Immature natural killer cell (primary cell): ENCODE measurements at places on chromosomes 3 and 15.

GRCh38 chr3:69698728-69699127, 40.5 kb upstream of the MITF start:
- DNase-seq, result no peak

GRCh38 chr15:48367483-48367882, 36.3 kb downstream of the DUT start:
- no peak for DNase-seq

- DNase-seq, result no peak
Observed at GRCh38 chr3:143155756-143156155, 36.2 kb downstream of the CHST2 start.

- DNase-seq, result no peak
Observed at GRCh38 chr15:25235391-25235790, 203.4 kb downstream of the UBE3A start.

- DNase-seq, result no peak
Observed at GRCh38 chr3:177427540-177427939, 230.3 kb upstream of the TBL1XR1 start.

DNA sequence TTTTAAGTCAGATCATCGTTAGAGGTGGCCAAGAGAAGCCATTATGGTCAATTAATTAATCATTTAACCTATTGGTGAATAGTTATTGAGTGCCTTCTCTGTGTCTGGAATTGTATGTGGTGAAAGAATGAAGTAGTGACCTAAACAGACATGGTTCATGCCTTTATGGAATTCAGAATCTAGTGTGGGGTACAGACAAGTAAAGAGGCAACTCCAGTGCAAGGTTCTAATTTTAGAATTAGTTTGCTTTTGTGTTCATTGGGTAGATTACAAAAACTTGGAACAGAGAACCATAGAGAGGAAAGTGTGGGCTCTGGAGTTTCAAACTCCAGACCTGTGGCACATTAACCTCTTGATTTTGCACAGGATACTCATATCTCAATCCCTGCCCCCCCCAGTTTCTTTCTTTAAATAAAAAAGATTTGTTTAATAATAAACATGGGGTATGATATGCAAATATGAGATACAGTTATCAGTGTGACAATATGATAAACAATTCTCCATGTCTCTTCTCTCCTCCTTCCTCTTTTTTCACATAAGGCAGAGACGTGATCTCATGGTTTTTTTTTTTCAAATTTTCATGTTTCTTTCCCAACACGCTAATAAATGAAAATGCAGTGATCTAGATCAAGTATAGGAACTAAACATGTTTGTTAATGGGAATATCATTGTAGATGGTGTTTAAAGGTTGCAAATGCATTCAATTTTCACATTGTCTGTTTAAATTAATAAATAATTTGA, 117.9 kb downstream of the MITF start:
- DNase-seq, result no peak

DNA sequence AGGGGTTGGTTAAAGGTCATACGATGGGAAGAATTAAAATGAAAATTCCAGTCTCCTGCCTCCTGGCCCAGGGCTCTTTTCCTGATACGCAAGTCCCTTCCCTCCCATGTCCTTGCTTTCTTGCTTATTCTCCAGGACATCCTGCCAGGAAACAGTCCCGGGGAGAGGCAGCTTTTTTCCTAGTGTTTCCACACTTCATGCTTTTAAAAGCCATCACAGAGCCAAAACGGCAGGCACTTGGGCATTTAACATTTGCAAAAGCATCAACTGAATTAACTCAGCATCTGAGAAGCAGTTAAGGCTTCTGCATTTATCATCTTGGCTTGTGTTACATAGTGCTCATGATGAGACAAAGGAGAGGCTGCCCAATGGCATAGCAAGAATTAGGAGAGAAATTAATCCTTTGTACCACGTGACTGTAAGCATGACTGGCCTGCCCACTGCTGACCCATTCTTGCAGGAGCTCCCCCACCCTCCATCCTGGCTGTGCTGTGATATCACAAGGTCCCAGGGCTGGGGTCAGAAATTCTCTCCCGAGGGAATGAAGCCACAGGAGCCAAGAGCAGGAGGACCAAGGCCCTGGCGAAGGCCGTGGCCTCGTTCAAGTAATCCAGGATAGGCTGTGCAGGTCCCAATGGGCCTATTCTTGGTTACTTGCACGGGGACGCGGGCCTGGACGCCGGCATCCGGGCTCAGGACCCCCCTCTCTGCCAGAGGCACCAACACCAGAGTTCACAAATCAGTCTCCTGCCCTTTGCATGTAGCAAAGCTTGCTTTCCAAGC, 21.6 kb upstream of the VILL start:
- DNase-seq, result no peak

- DNase-seq, result no peak
Observed at GRCh38 chr15:89109238-89109637, 21.0 kb downstream of the ABHD2 start.

DNA sequence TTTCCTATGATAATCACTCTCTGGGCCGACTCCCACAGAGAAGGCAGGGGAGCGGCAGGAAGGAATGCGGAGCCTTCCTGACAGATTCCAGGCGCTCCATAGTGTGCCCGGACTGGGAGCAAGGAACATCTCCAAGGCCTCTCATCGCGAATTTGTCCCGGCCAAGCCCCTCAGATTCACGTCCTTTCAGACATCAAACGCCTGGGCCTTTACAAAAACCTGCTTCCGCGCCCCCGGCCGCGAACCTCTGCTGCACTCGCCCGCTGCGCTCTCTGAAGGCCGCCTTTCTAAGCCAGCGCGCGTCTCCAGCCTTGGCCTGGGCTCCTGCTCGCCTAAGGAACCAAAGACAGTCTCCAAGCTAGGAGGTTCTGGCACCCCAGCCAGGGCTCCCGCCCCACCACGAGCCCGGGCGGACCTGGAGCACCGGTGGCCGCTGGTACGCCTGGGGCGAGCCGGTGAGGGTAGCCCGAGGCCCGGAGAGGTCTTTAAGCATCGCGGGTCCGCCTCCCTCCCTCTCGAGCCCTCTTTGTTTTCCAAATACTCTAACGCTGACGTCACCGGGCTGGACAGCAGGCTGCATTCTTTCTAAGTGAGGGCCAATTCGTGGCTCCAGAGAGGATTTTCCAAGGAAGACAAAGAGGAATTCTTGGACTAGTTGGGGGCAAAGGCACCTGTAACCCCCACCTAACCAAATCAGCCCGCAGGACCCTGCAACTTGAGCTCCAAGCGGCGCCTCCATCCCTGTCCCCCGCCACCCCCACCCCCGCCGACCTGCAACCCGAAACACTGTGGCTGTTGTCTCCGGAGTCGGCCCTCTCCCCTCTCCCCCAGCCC, 759 bp downstream of the AMOTL2 start:
- DNase-seq, result no peak

DNA sequence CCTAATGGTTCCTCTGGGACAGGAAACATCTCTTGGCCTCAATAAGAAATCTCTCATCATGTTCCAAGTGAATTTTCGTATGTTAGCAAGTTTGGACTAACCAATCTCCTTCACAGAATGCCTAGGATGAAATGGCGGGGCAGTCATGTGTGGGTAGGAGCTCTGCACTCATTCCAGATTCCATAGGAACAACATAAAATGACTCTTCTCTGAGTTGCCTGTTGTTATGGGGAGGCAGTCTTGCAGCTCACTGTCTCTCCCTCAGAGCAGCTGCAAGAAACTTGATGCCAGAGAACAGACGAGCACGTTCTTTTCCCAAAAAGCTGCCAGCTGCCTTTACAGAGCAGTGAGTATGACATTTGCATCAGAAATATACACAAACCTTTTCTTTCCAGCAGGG, 34.1 kb downstream of the SPATA12 start:
- no peak for DNase-seq

- DNase-seq, result no peak
Observed at GRCh38 chr3:42235532-42235931, 30.5 kb downstream of the CCK start.

DNA sequence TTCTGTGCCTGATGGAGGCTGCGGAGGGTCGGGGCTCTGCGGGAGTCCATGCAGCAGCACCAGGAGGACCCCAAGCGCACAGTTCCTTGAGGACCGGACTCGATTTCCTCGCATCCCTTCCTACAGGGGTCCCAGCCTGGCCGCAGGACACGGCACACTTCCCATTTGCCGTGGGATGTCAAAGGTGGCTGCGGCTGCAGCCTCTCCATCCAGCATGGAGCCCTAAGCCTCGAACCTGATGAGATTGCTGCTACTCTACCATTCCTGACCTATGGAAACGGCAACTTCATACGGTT, 40.6 kb downstream of the RGMA start:
- DNase-seq, result no peak

- DNase-seq, result no peak
Observed at GRCh38 chr15:28873006-28873405, 12.8 kb upstream of the APBA2 start.

DNA sequence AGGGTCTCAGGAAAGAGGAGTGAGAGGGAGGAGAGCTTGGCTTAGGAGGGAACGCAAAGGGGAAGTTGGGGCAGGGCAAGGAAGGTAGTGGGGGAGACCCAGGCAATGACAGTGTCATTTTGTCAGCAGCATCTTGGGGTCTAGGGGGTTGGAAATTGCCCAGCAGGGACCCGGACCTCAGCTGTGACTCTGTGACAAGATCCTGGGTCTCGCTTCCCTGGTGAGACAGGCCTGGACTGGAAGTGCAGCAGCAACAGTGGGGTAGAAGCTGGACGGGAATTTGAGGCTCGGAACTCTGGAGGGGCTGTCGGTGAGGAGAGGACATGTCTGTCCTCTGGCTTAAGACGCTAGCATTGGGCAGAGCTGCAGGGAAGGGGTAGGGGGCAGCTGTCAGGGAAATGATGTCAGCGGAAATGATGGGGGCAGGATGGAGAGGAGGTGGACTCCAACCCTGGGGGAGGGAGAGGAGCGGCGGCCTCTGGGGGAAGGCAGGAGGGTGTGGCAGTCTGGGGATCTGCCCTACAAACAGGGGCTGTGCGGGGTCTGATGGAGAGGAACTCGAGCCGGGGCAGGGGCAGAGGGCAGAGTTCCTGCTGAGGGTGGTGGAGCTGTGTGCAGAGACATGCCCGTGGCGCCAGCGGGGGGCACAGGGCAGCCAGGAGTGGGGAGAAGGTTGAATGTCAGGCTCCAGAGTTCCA, 12.3 kb downstream of the ANPEP start:
- no peak for DNase-seq

DNA sequence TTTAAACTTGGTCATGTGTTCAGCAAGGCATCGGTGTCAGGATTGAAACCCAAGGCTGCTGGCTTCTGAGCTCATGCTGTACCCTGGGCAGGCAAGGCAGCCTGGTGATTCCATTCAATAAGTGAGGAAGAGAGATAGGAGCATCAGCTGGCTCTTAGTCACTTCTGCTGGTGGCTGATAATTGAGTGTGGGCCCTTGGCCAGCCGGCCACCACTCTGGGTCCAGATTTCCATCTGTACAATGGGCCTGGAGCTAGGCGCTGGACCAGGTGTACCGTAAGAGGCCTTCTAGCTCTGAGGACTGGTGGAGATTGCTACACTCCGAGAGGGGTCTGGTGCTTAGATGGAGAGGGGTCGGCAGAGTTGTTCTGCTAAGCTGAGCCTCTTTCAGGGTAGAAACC, 4.3 kb downstream of the CD276 start:
- DNase-seq, result no peak

DNA sequence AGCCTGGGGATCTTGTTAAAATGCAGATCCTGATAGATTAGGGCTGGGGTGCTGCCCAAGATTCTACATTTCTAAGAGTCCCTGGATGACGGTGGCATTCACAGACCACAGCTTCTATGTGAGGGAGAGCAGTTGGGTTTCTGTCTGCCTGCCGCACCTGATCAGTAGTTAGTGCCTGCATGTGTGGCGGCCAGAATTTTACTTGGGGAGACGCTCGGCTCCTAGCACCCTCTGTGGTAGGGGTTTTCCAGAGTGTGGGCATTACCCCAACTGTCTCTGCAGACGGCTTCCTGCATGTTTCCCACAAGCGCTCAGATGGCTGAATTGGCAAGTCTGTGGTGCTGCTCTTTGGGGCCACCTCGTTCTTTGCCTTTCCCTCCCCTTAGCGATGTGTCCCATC, 8.3 kb downstream of the GHRL start:
- DNase-seq, result no peak

DNA sequence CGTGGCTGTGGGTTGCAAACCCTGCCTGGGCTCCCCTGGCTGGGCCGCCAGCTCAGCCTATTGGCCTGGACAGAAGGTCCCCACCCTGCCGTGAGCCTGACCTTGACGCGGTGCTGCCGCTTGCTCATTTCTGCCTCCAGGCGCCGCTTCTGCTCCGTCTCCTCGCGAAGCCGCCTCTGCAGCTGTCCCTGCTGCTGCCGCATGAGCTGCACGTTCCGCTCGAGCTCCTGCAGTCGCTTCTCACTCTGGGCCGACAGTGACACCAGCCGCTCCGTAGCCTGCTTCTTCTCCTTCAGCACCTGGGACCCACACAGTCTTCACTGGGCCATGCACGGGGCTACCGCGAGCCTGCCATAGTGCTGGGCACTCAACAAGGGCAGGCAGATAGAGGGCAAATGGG, 21.7 kb downstream of the KIF7 start:
- DNase-seq, result no peak

- no peak for DNase-seq
Observed at GRCh38 chr3:21328711-21329390, 422.2 kb downstream of the ZNF385D start.

DNA sequence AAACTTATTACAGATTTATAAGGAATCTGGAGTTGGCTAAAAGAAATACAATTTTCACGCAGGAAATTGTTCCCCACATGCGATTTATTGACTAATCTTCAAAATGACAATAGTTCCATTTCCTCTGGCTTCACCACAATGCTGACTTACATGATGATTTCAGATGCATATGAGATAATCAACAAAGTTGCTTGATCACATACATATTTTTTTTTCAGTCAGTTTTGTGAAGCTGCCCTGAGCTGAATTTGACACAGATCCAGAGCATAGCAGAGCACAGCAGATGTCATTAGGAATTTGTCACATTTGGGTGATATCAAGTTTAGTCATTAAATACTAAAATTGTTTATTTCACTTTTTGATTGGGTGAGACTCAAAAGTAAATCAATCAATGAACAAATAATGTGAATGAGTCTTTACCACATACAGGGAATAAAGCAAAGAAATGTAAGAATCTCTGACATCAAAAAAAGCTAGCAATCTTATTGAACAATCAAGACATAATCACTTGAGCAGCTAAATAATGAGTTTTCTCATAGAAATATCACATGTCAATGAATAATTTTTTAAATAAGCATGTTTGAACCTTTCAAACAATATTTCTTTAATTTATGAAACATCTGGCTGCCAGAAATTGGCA, 18.3 kb downstream of the CPB1 start:
- no peak for DNase-seq
